ENCODE measurements at places on chromosomes 2 and 18.

- DNase-seq: no peak
These were observed 36.5 kb upstream of the CYTIP start for GRCh38 chr2:157480182-157480961.

DNA sequence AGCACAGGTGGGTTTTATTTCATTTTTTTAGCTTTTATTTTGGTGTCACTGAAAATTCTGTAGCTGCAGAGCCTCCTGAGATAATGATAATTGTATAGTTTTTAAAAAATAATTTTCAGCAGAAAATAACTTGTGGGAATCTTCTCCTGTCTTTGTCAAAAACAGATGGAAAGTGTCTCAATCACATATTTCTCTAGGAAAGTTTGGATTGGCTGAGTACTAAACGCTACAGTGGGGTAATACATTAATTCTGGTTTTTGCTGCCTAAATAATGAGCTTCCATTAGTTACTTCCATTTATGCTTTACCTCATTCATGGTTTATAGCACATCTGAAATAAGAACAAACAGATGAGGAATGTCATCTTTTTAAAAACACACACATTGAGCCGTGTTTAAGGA lies 2.2 kb downstream of the TWIST2 start:
- no peak for DNase-seq

GRCh38 chr2:38991899-38992298 lies 102.2 kb downstream of the ARHGEF33 start:
- DNase-seq: no peak

- DNase-seq: no peak
These were observed 119.2 kb downstream of the ANTXR1 start for GRCh38 chr2:69131983-69132675.

- DNase-seq: no peak
These were observed 7.3 kb upstream of the CAPN10 start for GRCh38 chr2:240579071-240579762.

DNA sequence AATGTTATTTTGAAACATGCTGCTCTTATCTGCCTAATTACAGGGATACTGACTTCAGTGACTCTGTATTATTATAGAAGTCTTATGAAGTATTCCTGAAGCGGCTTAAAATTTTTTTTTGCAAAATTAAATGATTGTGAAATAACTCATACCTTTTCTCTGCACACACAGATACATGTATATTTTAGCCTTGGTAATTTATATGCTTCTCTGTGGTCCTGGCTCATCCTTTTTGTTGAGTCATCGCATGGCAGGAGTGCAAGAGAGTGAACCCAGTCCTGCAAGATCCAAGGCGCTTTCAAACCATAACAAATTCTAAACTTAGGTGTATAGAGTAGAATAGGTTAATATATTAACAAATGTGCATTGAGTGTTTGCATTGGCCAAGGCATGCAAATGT lies 8.6 kb downstream of the CCNT2 start:
- no peak for DNase-seq

- no peak for DNase-seq
These were observed 92.6 kb downstream of the RAPH1 start for GRCh38 chr2:203442463-203442862.

GRCh38 chr2:74740741-74741431 lies 86.8 kb downstream of the SEMA4F start:
- peak; percentile 30 for DNase-seq

DNA sequence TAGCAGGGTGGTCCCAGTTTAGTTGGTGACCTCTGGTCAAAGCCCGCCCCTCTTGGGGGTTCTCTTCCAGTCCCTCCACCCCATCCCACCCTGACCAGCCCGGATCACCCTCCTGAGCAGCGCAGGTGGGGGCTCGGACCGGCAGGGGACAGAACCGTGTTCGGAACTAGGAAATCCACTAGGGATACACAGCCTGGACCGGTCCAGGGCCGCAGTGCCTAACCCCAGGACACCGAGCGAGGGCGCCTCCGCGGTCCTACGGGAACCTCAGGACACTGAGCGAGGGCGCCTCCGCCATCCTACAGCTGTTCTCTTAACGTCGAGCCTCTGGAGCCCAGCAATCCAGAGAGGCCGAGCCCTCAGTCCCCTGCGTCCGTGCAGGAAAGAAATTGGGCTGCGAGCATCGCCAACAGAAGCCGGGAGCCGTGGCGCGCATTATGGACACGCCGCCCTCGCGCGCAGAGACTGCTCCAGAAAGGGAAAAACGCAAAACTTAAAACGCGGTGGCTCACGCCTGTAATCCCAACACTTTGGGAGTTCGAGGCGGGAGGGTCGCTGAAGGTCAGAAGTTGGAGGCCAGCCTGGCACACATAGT lies 8.5 kb downstream of the RAX start:
- no peak for DNase-seq

GRCh38 chr2:43345391-43345813 lies 119.0 kb upstream of the ZFP36L2 start:
- DNase-seq: peak; percentile 83

- DNase-seq: no peak
These were observed 32.7 kb downstream of the MEX3C start for GRCh38 chr18:51164761-51165281.

DNA sequence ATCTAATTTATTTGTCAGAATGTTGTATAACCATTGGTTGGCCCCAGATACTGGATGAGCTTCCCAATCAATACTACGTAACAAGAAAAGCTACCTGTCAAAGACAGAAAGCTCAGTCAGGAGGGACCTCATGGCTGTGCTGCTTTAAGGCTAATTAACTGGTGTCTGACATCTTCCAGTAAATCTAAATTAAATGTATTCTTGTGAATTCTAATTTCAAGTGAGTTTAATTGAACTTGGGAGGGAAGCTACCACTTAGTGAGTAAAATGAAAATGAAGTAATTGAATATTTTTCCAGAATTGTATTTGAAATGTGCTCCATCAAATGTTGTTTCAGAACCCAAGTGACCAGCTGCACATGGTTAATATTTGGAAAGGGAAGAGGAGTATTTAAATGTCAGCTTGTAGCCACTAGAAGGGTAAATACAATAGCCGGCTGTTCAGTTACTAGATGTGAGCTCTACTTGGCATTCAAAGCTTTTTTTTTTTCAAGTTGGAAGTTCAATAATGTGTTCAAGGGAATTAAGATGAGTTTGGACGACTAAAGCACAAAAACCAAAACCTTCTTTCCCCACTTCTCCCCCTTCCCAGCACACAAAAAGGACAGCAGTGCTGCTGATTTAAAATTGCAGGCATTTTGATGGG lies 62.0 kb downstream of the GPR39 start:
- peak; percentile 33 for DNase-seq

DNA sequence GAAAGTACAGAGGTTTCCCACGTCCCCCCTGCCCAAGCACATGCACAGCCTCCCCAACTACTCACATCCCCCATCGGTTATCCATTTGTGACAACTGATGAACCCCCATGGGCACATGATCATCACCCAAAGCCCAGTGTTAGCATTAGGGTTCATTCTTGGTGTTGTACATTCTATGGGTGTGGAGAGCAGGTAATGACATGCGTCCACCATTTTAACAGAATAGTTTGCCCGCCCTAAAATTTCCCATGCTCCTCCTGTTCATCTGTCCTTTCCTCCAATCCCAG lies 74.3 kb downstream of the LONRF2 start:
- DNase-seq: no peak

GRCh38 chr2:107542314-107542740 lies 284.4 kb upstream of the RGPD4 start:
- DNase-seq: peak; percentile 70

GRCh38 chr18:33444709-33445108 lies 4.2 kb upstream of the CCDC178 start:
- peak; percentile 10 for DNase-seq

- DNase-seq: peak; percentile 91
These were observed 99.1 kb downstream of the SH3BP4 start for GRCh38 chr2:235050980-235051351.

DNA sequence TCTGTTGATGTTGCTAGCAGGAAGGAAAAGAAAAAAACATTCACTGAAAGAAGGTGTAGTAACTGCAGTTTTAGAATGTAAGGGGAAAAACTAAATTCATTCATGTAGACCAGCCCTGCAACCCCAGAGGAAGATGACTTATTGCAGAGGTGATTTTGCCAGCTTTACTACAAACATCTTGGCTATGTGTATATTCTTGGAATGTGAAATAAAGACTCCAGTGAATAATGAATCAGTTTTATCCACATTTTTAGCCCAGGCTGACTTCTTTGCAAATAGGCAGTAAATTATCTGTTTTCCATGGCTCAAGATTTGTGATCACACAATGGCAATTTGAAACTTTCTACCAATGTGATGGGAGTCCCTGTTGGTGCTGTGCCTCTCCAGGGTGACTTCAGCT lies 206.1 kb upstream of the SETBP1 start:
- DNase-seq: peak; percentile 69

DNA sequence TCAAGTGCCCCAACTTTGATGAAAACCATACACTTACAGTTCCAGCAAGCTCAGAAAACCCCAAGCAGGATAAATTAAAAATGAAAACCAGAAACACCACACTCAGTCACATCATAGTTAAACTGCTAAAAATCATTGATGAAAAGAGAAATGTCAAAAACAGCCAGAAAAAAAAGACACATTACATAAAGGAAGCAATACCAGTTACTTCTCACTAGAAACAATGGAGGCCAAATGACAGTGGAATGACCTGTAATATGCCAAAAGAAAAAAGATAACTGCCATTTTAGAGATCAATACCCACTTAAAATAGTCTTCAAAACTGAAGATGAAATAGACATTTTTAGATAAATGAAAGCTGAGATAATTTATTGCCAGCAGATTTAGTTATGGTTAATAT lies 66.0 kb downstream of the MAP3K20 start:
- DNase-seq: no peak

DNA sequence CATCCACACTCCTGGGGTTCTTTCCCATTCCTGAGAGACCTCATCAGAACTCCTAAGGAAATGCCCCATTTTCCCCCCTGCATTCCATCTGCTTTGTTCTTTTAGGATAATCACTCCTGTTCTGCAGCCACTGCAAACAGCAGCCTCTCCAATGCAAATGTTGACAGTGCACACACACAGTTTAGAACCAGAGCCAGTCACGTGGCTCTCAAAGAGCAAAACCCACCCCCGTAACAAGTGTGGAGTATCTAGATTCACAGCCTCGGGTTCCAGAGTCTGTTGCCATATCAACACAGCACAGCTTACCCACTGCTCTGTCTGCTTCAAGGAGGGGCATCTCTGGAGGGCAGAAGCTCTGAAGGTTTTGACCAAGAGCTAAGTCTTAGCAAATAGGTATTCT lies 180.0 kb downstream of the NAPG start:
- DNase-seq: no peak

DNA sequence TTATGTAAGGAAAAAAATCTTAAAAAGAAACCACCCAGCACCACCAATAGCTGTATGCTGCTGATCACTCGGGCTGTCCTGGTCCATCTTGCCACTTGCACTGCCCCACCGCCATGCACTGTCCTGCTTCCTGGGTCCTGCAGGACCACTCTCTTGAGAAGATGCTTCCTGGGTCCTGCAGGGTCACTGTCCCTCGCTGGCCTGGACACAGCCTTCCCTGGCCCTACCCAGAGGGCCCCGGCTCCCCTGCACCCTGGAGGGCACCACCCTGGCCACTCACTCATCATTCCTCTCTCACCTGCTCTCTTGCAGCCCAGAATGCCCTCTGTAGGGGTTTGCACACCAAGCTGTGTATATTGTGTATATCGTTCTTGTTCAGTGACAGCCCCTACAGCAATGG lies 2.4 kb upstream of the OTOS start:
- no peak for DNase-seq

- no peak for DNase-seq
These were observed 108.0 kb downstream of the ITGB1BP1 start for GRCh38 chr2:9315280-9315847.

DNA sequence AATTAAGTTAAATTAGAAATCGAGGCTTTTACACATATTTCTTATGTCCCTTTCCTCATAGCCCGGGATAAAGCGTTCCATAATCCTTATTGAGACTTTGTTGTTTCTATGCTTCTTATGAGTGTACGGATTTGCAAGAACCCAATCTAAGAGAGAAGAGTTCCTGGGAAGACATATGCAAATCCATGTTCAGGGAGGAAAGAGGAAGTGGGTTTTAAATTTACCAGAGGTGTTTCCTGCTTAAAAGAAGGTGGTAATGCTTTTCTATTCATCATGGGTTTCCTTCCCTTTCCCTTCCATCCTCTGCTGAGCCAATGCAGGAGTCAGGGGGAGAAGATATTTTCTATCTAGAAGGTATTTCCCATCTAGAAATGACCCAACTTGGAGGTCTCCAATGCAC lies 345.8 kb downstream of the ZNF516 start:
- no peak for DNase-seq

DNA sequence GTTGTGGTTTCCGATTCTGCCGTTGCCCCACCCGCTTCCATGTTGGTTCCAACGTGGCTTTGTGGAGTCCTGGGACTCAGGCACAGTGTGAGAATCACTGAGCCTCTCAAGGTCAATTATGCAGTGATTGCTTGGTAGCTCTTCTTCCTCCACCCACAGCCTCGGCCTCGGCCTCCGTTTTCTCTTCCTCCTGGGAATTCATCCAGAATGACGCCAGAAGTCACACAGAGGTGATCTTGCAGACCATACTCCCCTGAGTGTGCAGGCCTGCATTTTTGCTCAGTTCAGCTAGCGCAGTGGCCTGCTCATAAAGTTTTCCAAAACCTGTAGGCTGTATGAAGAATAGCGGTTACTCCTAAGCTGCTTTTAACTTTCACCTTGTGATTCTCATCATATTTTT lies 273.3 kb downstream of the GBX2 start:
- DNase-seq: peak; percentile 13

GRCh38 chr2:161420406-161421074 lies 4.4 kb downstream of the TBR1 start:
- no peak for DNase-seq

DNA sequence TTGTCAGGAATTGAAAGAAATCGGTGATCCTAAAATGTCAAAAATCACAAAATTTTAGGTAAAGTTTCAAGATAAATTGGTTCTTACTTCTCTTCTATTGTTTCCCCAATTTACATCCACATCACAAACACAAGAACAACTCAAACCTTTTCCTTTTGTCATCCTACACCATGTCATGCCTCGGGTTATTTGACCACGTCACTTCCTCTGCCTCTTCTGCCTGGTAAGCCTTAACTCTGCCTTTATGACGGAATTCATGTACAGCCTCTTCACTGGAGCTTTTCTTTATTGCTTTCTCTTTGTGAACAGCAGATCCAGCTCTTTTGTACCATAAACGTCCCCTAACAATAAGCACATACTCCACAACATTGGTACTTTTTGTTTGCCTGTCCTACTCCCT lies 258.0 kb downstream of the DPP10 start:
- no peak for DNase-seq
